ENCODE measurements at places on chromosomes 1 and 21.

DNA sequence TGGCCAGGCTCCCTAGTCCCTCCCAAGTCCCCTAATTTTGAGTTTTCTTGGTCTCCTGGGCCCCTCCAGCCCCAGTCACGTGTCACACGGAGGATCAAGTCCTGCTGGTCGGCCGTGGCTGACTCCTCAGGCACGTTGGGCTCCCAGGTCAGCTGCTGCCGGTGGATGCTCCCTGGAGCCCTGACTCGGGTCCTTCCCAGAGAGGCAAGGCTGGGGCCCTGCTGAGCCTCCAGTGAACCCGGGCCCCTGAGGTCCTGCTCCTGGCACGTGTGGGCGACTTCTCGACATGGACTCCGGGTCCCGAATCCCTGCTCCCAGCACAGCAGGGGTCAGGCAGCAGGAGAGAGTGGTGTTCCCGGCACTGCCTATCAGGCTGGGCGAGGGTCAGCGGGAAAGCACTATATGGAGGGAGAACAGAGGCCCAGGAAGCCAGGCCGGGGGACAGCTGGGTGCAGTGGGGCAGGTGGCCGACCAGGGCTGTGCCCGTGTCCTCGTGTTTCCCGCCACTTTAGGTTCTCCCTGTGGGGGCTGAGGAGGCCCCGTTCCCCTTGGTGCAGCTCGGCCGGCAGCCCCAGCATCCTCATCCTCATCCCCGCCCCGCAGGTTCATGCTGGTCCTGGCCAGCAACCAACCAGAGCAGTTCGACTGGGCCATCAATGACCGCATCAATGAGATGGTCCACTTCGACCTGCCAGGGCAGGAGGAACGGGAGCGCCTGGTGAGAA lies 13.2 kb downstream of the TMEM240 start:
- no peak for DNase-seq

GRCh38 chr1:18642278-18643095 lies 11.8 kb downstream of the PAX7 start:
- peak; percentile 81 for DNase-seq

DNA sequence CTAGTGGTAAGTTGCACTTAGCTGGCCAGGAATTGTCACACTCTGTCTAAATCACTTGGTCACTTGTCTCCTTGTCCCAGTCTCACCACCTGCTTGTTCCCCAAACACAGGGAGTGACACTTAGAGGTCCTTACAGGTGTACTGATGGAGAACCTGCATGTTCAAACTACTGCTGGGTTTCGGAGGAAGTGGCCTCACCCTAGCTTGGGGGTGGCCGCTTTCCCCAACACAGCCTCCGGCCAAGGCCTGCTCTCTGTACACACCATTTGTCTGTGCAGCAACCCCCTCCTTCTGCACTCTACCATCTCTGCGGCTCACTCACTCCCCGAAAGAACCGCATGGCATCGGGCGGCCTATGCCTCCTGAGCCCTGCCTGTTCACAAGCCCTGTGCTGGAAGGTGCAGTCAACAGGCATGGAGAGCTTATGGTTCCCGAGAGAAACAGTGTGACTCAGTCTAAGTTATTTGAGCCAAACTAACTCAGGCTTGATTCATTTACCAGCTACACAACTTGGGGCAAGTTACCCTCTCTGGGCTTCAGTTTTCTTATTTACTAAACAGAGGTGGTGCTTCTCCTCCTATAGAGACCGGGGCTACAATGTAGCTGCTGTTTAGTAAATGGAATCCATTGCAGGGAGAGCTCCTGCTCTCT lies 10.5 kb upstream of the SPRR4 start:
- DNase-seq: no peak

- DNase-seq: peak; percentile 60
These were observed 20.8 kb upstream of the SLC35F3 start for GRCh38 chr1:233883671-233884070.

- no peak for DNase-seq
These were observed 306.6 kb downstream of the MRPL39 start for GRCh38 chr21:25300632-25301031.

DNA sequence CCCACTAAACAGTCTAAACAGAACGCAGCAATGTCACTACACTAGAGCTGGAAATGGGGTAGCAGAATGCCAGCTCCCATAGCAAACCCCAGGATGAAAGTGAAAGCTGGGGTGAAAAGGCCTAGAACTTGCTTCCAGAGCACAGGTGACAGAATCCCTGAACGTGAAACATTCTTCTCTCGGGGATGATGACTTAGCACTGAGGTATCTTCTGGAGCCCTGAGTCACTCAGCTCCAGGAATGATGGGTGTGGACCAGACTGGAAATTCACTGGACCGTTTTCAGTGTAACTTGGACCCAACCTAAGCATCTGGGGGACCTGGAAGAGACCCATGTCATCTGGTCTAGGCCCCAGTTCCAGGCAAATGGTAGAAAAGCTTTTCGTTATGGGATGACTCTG lies 108.9 kb downstream of the CDC7 start:
- DNase-seq: no peak

- DNase-seq: no peak
These were observed 6.4 kb downstream of the RORC start for GRCh38 chr1:151825204-151825603.

GRCh38 chr1:7459914-7460313 lies 311.2 kb upstream of the VAMP3 start:
- no peak for DNase-seq

GRCh38 chr1:7576946-7577657 lies 194.0 kb upstream of the VAMP3 start:
- peak; percentile 83 for DNase-seq

DNA sequence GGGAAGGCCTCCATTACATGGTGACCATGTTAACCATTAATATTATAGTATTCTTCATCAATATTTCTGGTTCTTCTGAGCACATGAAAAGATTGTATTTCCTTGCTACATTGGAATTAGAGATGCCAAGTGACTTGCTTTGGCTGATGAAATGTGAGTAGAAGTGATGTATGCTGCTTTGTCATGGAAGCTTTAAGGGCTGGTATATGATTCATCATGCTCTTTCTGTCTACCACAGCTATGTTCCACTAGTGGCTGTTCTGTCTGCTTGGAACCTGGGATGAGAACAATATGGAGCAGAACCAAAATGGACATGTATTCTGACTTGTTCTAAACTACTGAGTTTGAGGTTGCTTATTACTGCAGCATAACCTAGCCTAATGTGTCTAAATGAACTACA lies 163.3 kb downstream of the TM2D1 start:
- DNase-seq: no peak

DNA sequence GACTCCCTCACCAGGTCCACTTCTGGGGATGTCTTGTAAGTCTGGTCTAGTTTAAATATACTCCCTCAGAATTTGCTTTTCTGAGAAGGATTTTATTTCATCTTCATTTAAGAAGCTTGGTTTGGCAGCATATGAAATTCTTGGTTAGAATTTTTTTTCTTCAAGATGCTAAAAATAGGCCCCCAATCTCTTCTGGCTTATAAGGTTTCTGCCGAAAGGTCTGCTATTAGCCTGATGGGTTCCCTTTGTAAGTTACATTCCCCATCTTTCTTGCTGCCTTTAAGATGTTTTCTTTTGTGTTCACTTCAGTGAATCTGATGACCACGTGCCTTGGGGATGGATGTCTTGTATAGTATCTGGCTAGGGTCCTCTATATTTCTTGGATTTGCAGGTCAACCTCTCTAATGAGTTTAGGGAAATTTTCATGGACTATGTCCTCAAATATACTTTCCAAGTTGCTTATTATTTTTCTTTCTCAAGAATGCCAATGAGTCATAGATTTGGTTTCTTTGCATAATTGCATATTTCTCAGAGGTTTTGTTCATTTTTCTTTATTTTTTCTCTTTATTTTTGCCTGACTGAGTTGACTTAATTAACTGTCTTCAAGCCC lies 19.4 kb downstream of the TCP10L start:
- no peak for DNase-seq

DNA sequence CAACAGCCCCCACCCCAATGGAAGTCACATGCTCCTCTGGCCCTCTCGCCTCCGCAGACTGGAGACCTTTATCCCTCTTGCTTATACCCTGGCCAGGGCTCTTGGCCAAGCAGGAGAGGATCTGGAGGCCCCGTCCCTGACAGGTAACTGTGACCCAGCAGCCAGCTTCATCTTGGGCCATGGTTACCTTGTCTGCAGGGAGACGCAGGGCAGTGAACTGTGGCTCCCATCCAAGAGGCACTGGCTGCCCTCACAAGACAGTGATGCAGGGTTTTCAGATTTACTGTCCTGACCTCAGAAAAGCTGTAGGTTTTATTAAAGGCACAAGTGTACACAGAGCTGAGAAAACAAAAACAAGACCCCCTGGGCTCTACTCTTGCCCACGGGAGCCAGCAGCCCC lies 96.7 kb upstream of the KLHDC7A start:
- DNase-seq: no peak

- DNase-seq: no peak
These were observed 10.0 kb downstream of the MAP3K21 start for GRCh38 chr1:233337505-233337904.

- DNase-seq: no peak
These were observed 15.8 kb downstream of the COLGALT2 start for GRCh38 chr1:184021728-184022127.

GRCh38 chr1:29362116-29362515 lies 125.8 kb downstream of the PTPRU start:
- peak; percentile 23 for DNase-seq

Measured in endodermal cell (in vitro differentiated cells).